Vagina (tissue), 2 donors: ENCODE measurements at places on chromosomes 7 and 10. TPM values are rescaled to one million over a fixed set of nuclear protein-coding genes. Genes with fewer than 3 reads are reported as not detected.

CAV2 gene
- 42.5 TPM for total RNA-seq

ANXA11 gene
- total RNA-seq = 101 TPM

CDC123 gene
- total RNA-seq = 30.4 TPM

GIMAP2 gene
- 9.6 TPM for total RNA-seq

RHBDD2 gene
- total RNA-seq = 34.1 TPM

GIMAP7 gene
- total RNA-seq = 16.0 TPM

IKZF1 gene
- total RNA-seq = 44.9 TPM

BMPER gene
- 5.2 TPM for total RNA-seq

MOSPD3 gene
- 11.8 TPM for total RNA-seq

WDFY4 gene
- 6.4 TPM for total RNA-seq

HHEX gene
- total RNA-seq = 6.1 TPM

CALHM3 gene
- total RNA-seq = not detected

GRID1 gene
- total RNA-seq = 7.1 TPM

GPRIN2 gene
- 5.6 TPM for total RNA-seq

C7orf33 gene
- total RNA-seq = not detected

VSTM4 gene
- 14.0 TPM for total RNA-seq

ANKRD26 gene
- 8.8 TPM for total RNA-seq

FBXL15 gene
- 27.7 TPM for total RNA-seq

FRAT1 gene
- 4.4 TPM for total RNA-seq

H2BK1 gene
- not detected for total RNA-seq

IKZF5 gene
- 9.6 TPM for total RNA-seq

C10orf67 gene
- not detected for total RNA-seq

ITIH5 gene
- 20.4 TPM for total RNA-seq

IRF5 gene
- total RNA-seq = 15.0 TPM

CACNB2 gene
- total RNA-seq = 12.8 TPM

ACSM6 gene
- not detected for total RNA-seq

GPR146 gene
- 36.1 TPM for total RNA-seq

PTPRZ1 gene
- total RNA-seq = 8.1 TPM

CASTOR2 gene
- 40.0 TPM for total RNA-seq

PHTF2 gene
- 12.0 TPM for total RNA-seq

ZNF438 gene
- total RNA-seq = 11.8 TPM

LRRC61 gene
- 14.0 TPM for total RNA-seq

CLCN1 gene
- not detected for total RNA-seq

PRSS37 gene
- not detected for total RNA-seq

HPS6 gene
- 29.7 TPM for total RNA-seq

DKK1 gene
- 14.0 TPM for total RNA-seq

NUTM2B gene
- 0.25 TPM for total RNA-seq

EVX1 gene
- total RNA-seq = 2.5 TPM

LIPF gene
- total RNA-seq = not detected

PRRT4 gene
- total RNA-seq = 7.6 TPM

SORCS1 gene
- total RNA-seq = 5.9 TPM

SPDYE2 gene
- not detected for total RNA-seq

CHCHD3 gene
- 50.6 TPM for total RNA-seq

CYP2C9 gene
- 3.4 TPM for total RNA-seq

POMZP3 gene
- total RNA-seq = 16.2 TPM

GDF2 gene
- not detected for total RNA-seq

SMKR1 gene
- total RNA-seq = not detected

PLAC9 gene
- total RNA-seq = 61.4 TPM

ANKRD61 gene
- not detected for total RNA-seq

GPER1 gene
- 8.3 TPM for total RNA-seq

NEUROD6 gene
- not detected for total RNA-seq

NAMPT gene
- total RNA-seq = 400 TPM

SUGCT gene
- 2.2 TPM for total RNA-seq

TMEM184A gene
- 129 TPM for total RNA-seq

BMS1 gene
- total RNA-seq = 12.0 TPM

NXPH1 gene
- 0.25 TPM for total RNA-seq

GARIN1A gene
- 1.5 TPM for total RNA-seq

LAMB4 gene
- 0.74 TPM for total RNA-seq
